ENCODE measurements at places on chromosomes 13 and 19.

- DNase-seq, result no peak
Measured at GRCh38 chr13:102774214-102774568, 605 bp upstream of the TEX30 start.

DNA sequence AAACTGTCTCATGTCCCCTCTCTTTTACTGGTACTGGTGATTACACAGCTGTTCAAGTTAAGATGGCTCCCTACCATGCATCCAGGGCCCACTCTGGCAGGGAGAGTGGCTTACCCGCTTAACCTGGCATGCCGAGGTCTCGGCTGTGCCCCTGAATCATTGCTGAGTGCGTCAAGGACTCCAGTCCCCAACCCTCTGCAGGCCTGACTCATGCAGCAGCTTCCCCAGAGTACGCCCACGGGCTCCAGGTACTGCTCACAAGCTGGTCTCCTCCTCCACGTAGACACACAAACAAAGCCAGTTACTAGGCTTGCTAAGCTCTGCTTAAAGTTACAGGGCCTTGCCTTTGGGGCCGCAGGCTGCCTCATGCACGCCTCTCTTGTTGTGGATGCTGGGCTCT, 447.4 kb downstream of the COG6 start:
- no peak for DNase-seq

DNA sequence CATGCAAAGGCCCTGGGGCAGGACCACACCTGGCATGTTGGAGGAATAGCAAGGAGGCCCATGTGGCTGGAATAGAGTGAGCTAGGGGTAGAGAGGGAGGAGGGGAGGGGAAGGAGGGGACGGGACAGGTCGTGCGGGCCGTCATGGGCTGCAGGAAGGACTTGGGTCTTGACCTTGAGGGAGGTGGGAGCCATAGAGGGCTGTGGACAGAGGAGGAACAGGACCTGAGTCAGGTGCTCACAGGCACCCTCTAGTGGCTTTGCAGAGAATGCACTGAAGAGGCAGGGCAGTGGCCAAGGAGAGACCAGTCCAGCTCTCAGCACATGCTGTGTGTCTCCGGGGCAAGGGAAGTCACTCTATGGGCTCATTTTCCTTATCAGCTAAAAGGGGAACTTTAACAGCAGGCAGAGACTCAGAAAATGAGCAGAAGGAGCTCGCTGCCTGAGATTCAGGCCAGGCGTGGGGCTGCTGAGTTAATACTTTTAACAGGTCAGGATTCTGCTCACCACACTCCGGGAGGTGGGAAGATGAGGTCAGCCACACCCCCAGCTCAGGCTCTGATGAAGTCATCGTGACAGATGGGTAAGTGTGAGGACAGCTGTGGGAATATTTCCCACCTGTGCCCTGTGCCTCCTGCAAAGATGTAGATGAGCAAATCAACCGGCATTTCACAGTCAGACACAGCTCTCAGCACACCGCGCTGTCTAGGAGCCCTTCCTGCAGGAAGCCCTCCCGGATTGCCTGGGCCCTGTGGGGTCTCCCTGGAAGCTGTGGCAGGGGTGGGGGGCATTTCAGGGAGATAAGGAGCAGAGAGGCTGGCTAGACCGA, 6.0 kb upstream of the TNFAIP8L1 start:
- peak; percentile 98 for DNase-seq

DNA sequence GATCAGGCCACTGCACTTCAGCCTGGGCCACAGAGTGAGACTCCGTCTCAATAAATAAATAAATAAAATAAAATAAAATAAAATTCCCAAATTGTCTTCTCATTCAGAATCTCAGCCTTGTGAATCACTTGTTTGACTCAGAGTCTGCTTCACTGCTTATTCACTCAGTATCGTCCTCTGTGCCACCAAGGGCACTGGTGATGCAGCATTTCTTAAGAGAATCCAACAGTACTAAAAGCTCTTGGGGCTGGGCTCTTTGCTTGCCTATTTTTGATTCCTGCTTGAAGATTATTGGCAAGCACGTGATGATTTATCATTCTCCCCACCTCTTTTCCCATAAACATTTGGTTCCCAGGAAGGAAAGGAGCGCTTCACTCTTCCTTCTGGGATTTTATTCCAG, 54.8 kb upstream of the HMGB1 start:
- no peak for DNase-seq

All from NCI-H524 (cell line).